ENCODE measurements at places on chromosomes 7 and 10.

DNA sequence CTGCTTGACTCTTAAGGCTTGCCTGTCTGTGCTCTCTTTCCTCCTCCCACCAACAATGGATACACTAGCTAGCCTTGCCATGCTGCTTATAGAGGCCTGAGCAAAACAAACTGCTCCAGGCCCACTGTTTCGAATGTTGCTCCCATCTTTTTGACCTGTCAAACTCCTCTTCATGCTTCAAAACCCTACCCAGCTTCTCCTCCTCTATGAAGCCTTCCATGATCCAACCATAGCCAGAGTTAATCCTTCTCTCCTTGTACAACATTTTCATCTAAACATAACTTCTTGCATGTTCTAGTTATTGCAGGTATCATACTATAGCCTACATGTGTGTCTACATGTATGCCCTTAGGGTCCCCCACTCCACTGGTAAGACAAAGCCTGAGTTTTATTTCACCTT, 426.7 kb upstream of the MGMT start:
- no peak for DNase-seq

DNA sequence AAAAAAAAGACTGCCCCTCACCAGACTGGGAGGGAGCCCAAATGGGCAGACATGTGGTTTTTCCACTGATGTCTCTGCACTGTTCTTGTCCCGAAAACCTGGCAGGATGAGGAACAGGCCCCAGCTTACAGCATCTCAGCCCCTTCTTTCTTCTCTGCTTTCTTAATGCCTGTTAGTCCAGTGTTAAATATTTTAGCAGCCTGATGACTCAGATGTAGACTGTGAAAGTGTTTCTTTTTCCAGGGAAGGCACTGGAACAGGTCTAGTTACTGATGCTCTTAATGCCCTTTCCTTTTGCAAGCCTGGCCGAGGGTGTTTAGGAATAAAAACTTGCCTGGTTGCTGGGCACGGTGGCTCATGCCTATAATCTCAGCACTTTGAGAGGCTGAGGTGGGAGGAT, 107.7 kb downstream of the TACC2 start:
- DNase-seq, result no peak

- no peak for DNase-seq
Observed at GRCh38 chr10:102778781-102779180, 35.0 kb downstream of the WBP1L start.

GRCh38 chr10:18140149-18140956, at the start of gene CACNB2:
Gene CACNB2, plus strand, starts transcription at chr10:18140424.
- peak; percentile 85 for DNase-seq

DNA sequence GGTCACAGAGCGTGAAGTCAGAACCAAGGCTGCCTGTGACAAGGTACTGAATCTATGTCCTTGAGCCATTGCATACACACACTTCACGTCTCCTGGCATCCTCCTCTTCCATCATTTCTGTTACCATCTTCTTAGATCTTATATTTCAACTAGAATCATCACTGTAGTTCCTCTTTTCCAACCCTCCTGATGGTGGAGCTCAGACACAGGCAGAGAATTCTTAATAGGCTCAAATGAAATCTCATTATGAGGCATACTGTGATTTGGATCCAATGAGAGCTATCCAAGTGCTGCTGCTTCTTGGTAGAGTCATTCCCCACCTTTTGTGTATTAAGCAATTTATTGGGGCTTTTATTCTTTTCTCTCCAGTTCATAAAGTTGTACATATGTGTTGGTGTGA, 113.2 kb downstream of the CALCR start:
- DNase-seq, result no peak

DNA sequence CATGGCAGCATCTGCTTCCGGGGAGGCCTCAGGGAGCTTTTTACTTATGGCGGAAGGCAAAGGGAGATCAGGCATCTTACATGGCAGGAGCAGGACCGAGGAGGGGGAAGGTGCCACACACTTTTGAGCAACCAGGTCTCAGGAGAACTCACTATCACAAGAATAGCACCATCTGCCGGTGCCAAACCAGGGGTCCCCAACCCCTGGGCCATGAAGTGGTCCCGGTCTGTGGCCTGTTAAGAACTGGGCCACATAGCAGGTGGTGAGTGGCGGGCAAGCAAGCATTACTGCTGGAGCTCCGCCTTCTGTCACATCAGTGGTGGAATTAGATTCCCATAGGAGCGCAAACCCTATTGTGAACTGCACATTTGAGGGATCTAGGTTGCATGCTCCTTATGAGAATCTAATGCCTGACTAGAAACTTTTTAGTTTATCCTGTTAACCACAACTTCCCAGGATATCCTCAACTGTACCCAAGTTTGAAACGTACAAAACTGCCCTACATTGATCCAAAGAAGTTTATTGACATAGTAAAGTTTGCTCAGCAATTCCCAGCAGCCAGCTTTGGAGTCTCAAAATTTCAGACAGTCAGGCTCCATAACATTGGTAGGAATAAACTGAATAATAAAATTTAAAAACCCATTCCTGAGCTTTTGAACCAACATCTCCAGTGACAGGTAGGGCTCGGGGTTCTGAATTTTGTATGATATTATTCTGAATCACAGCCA, 228.4 kb upstream of the TAC1 start:
- no peak for DNase-seq

DNA sequence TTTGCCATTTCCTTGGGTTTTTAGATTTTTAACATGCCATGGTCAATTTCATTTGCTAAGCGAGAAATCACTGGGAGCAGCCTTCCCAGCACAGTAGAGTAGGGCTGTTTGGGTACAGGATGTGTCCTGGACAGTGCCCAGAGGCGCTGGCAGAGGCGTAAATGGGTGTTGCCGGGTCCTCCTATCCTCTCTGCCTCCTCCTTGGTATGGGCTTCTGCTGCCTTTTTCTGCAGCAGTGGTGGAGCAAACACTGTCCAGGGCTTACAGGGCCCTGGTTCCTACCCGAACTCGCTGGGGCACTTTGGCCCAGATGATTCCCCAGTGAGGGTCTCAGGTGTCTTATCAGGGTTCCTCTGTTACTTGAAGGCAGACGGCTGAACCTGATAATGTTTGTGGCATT, 298.3 kb downstream of the RPS24 start:
- DNase-seq, result no peak

- DNase-seq, result no peak
Observed at GRCh38 chr10:77531441-77532001, 106.1 kb downstream of the KCNMA1 start.

GRCh38 chr7:45938626-45939302, 17.7 kb upstream of the IGFBP3 start:
- DNase-seq, result no peak

DNA sequence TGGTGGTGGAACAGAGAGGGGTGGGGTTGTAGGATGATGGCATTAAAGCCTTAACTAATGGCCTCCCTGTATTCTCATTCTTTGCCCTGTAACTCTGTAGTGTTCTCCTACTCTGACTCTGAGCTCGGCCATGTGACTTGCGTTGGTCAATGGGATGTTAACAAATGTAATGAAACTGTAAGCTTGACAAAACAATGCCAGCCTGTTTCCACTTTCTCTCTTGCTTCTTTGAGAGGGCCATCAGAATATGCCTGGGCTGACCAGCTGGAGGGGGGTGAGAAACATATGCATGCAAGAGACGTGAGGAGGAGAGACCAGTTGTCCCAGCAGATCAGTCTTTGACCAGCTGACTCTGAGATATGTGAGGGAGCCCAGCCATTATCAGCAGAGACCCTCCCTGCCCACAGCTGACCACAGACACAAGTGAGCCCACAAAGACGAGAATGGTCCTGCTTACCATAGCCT, 100.6 kb downstream of the ICA1 start:
- no peak for DNase-seq

GRCh38 chr10:7408291-7409044, 2.4 kb downstream of the SFMBT2 start:
- DNase-seq, result peak; percentile 81

DNA sequence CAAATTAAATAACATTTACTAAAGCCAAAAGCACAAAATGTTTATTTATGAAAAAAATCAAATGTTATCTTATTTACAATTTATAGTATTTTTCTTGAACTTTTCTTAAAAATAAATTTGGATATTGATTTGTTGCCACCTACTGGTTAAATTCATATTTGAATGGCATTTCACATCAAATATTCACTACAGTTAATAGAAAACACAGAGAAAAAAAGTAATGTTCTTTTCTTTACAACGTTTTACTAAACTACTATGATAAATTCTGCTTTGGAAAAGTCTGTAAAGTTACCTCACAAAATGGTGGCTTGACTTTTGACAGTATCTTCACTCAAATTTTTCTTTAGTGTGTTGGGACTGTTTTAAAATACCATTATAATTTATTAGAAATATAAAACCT, 52.7 kb downstream of the SRPK2 start:
- DNase-seq, result no peak

DNA sequence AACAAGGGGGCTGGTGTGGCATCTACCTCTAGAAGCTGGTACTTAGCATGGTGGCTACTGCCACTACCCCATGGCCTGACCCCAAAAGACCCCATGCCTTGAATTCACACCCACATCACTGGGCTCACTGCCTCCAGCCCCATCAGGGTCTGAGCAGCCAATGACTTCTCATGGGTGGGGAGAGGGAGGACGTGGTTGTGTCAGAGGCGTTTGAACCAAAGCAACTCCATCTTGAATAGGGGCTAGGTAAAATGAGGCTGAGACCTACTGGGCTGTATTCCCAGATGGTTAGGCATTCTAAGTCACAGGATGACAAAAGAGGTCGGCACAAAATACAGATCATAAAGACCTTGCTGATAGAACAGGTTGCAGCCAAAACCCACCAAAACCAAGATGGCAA, 15.2 kb downstream of the KCP start:
- no peak for DNase-seq

- no peak for DNase-seq
Observed at GRCh38 chr7:46525876-46526275, 604.8 kb upstream of the IGFBP3 start.

DNA sequence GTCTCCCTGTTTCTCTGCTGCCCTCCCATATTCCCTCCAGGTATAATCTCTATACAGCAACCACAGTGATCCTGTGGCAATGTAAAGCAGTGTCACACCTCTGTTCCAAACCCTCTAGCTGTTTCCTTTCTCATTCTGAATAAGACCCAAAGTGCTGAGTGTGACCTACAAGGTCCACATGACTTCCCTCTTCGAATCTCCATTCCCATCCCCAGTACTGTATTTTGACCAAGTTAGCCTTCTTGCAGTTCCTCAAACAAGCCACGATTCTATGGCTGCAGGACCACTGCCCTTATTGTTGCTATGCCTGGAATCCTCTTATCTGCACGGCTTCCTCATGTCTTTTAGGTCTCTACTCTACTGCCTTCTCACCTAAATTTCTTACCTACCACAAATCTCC, 291.9 kb downstream of the DOCK4 start:
- no peak for DNase-seq

- no peak for DNase-seq
Observed at GRCh38 chr10:51001587-51001986, 72.7 kb upstream of the PRKG1 start.

DNA sequence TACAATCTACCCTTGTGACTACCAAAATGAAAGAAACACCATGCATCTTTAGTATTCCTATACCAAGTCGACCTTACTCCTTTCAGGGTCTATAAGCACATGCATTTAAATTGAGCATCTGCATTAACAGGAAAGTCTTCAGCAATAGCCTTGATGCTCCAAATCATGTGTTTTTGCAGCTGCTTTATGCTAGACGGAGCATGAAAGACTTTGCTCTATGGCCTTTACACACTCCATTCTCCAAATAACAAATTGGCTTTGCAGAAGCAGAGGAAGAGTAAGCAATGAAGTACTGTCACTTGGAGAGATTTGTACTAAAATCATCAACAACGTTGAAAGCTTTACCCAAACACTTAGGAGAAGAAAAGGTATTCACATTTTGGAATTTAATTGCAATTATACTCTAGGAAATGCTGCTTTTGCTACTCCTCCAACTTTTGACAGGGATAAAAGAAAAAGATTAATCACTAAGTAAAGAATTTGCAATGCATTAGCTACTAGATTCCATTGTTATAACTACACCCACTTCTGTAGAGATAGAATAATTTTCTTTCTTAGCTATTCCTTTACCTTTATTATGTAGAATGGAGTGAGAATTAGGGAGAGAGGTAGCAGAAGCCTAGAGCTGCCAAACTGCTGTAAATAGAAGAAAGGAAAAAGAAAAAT, 131.8 kb downstream of the SEMA3E start:
- DNase-seq, result no peak

- DNase-seq, result no peak
Observed at GRCh38 chr7:28793381-28794085, 164.6 kb downstream of the TRIL start.

- DNase-seq, result no peak
Observed at GRCh38 chr10:12062754-12063482, 5.8 kb upstream of the DHTKD1 start.

GRCh38 chr10:34423673-34424625, 391.1 kb downstream of the PARD3 start:
- no peak for DNase-seq

- DNase-seq, result no peak
Observed at GRCh38 chr7:113015034-113015645, 71.5 kb downstream of the GPR85 start.

GRCh38 chr10:79084972-79085597, 16.3 kb downstream of the ZMIZ1 start:
- no peak for DNase-seq

GRCh38 chr10:26217396-26218086, 967 bp downstream of the GAD2 start:
- DNase-seq, result no peak

- no peak for DNase-seq
Observed at GRCh38 chr7:85030893-85031292, 156.0 kb downstream of the SEMA3D start.

- no peak for DNase-seq
Observed at GRCh38 chr7:883055-884021, 7.0 kb downstream of the GET4 start.

- no peak for DNase-seq
Observed at GRCh38 chr10:58555170-58555929, 42.7 kb downstream of the BICC1 start.

DNA sequence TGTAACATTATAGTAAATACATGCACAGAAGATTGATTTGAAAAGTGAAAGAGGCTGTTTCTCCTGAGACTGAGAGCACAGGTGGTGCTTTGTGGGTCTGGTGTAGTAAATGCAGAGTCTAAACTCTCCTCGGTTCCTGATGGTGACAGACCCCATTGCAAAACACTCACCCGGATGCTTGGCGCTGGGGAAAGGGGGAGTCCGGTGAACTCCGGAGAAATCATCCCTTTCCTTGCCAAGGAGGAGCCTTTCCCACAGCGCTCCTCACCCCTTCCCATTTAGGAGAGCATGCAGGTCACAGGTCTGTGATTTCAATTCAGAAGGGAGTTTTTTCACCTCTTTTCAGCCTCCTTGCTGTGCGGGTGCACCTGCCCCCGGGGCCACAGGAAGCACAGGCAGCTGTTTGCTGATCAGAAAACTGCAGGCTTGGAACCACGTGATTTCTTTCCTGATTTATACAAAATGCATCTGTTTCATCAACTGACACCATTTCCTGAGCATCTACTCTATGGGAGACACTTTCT, 75.6 kb upstream of the LYZL2 start:
- DNase-seq, result no peak

DNA sequence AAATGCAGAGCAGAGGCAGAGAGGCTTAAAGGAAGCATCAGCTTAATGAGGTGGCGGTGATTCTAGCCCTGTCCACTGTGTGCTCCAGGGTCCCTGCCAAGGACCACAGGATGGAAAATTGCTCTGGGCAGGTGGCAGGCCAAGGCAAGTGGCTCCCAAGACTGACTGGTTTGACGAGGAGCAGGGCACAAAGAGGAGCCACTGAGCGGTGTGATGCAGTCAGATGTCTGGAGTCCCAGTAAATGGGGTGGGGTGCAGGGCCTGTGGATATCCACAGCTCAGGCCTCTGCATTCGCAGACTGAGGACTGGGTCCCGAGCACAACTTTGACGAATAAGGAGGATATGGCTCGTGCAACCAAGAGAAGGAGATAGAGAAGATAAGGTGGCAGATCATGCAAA, 385.6 kb downstream of the PLXNA4 start:
- no peak for DNase-seq

Measured in left hindlimb (tissue), 1 donor.